SW 1271 (cell line): ENCODE measurements at places on chromosomes 4 and X.

DNA sequence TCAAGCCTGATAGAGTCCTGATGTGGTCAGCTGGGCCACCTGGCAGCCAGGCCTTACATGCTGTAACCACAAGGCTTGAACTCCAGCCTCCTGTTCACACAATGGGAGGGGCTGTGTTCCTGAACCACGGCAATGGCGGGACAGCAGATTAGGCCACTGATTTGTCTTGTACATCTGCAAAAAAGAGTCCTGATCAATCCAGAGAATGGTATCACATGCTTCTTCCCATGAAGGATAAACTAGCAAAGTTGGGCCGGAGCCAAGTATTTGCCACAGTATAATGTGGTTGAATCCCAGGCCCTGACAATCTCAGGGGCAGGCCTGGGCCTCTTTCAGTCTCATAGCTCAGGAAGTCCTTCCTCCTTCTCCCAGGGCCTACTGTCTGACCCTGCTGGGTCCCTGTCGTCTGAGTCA, 2182.5 kb upstream of the AGA start:
- peak; percentile 43 for DNase-seq

GRCh38 chr4:37476256-37476655, 209.9 kb downstream of the RELL1 start:
- DNase-seq: no peak

DNA sequence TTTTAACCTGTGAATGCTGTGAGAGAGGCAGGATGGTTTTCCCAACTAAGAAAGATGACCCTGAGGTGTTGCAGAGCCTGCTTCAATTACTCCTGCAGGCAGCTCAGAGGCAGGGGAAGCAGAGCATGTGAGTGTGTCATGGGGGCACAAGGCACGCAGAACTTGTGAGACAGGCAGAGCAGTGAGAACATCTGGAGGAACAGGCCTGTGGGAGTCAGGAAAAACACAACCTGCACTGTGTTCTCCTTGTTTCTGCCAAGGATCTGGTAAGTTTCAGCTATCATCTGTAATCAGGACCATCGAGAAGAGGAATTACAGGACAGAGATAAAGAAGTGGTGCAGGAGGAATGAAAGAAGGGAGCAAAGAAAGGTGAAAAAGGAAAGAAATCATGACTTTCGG, 741.8 kb upstream of the INTU start:
- DNase-seq: no peak

DNA sequence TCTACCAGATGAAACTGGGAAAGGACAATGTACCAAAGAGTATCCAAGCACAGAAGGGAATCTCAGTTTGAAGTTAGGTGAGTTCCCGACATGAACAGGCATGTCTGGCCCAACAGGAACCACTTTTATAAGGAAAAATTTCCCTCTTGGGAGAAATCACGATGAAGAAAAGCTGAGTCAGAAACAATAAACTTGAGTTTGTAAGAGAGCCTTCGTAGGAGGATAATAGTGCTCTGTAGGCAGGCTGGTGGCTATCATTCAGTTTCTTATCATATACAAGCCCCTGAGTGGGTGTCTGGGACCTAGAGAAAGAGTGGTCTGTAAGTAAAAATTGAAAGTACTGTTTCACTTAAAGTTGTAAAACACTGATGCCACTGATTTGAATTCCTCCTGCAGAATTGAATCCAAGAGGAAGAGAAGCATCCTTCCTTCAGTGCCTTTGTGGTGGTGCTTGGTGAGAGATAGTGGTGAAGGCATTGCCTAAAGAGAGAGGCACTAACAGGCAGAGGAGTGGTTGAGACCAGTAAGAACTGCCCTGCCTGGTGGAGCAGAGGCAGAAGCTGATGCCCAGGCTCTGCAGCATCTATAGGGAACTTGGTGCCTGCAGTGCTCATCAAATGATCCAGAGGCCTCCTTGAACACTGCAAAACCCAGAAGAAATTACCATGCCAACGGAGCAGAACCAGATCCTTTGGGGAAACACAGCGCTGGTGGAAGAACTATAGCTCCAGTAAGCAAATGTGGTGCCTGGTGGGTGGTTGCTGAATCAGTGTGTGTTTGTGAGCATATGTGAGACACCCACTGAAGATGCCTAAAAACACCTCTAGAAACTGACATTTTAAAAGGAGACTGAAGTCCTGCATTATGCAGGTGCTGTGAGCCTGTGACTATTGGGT, 31.7 kb upstream of the METAP1 start:
- DNase-seq: no peak

DNA sequence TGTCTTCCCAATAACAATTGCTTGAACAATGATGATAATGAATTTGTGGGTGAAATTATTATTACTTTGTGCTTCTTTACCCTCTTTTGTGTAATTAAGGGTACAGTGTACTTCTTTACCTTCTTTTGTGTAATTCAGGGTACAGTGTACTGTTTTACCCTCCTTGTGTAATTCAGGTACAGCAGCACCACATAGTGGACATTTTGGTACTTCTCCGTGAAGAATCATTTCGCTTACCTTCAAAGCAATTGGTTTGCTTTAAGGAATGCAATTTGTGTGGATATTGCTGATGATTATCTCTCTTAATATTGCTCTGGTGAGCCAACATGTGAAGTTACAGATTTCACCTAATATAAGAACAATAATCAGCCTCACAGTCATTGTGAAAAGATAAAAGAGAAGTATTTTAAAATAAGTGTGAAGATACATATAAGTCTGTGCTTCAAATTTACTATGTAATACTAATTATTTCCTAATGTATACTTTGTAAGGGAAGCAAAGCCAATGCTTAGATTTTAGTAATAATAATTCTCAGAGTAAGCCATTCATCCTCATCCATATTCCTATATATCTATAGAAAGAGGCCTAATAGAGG, 27.2 kb upstream of the SEC24B start:
- peak; percentile 32 for DNase-seq

DNA sequence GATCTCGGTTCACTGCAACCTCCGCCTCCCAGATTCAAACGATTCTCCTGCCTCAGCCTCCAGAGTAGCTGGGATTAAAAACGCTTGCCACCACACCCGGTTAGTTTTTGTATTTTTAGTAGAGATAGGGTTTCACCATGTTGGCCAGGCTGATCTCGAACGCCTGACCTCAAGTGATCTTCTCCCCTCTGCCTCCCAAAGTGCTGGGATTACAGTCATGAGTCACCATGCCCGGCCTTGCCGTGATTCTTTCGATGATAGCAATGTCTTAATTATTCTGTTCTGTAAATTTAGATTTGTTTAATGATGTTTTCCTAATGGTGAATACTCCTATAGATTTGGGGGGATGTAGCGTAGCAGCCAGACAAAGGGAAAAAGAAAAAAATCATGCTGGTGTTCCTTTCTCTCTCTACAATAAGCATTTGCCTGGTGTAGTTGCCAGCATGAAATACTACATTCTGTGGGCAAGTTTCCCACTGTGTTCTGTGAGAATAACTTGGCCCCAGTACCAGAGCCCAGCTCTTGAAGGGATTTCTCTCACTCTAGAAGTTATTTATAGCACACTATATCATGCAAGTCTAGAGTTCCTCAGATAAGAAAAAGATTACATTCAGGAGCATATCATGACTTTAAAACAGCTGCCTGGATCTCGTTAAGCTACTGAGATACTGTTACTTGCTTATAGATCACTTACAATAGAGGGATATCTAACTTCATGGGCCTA, 15.4 kb downstream of the NIPAL1 start:
- no peak for DNase-seq

GRCh38 chrX:155052738-155053498, 18.0 kb downstream of the CMC4 start:
- no peak for DNase-seq

GRCh38 chr4:10582059-10582686, 102.4 kb downstream of the CLNK start:
- peak; percentile 45 for DNase-seq

- no peak for DNase-seq
Observed at GRCh38 chr4:40946652-40947051, 196.9 kb downstream of the NSUN7 start.

DNA sequence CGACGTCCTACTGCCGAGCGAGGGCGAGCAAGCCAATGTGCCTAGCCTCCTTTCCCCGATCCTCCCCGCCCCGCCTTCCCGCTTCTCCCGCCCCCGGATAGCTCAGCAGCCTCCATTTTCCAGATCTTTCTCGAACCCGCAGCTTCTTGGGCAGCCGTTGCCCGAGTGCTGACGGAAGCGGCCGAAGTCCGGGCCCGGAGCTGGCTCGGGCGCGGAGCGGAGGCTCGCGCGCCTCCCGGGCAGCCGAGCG, 172 bp upstream of the HSPA4L start:
- DNase-seq: peak; percentile 68

DNA sequence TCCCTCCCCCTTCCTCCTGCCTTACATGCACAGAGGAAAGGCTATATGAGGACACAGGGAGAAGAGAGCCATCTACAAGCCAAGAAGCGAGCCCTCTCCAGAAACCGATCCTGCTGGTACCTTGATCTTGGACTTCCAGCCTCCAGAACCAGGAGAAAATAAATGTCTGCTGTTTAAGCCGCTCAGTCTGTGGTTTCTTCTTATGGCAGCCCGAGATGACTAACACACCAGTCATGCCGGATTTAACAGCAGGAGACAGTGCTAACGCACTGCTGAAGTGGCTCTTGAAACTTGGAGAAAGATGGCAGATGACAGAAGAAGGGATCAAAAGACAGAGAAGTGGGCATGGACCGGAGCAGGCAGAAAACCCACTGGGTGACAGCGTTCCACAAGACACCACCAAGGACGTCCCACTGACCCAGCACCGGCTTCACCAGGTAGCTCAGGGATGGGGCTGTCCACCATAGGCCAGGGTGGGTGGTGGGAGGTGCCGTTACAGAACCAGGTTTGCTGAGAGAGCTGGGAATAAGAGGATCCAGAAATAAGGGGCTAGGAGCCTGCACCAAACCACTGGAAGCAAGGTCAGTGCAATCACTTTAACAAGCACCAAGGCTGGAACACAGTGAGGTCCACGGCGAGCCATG, 6.2 kb upstream of the MAN2B2 start:
- peak; percentile 64 for DNase-seq

DNA sequence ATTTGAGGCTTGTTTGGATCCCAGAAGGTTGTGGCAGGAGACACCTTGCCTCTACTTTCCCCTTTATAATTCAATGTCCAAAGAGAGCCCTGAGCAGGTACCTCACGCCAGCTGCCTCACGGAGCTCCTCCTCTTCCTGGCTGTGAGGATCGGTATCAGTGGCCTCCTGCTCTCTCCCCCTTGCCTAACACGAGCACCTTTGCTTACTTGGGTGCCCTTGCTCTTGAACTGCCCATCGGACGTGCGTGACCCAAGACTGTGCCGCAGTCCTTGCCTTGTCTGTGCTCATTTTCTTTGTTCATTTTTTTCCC, 27.8 kb upstream of the MSANTD1 start:
- no peak for DNase-seq

DNA sequence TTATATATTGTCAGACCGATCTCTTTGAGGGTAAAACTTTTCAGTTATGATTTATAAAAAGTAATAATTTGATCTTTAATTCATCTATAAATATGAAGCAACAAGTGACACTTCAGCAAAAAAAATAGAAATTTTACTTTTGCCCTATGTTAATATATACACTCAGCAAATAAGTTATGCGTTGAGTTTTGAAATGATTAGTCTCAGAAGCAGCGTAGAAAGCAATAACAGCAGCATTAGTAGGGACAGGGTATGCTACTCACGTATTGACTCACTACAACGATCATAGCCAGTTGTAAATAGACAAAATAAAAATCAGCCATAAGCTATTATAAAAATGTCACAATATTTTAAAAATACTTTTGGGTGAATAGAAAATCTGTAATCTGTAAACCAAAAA, 1229.2 kb downstream of the ADGRL3 start:
- DNase-seq: no peak

DNA sequence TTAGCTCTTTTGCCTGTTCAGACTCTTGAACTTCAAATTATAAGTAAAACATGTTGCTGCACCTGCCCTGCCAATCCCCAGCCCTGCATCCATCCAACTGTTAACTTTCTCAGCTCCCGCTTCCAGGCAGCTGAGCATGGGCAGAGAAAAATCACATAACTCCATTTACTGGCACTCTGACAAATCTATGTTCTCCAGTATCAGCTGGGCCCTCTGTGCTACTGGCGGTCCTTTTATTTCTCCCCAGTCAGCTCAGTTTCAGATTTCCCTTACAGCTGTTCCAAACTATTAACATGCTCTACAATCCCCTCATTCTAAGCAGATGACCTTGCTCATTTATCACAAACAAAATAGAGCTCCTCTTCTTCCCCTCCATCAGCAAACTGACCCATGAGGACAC, 240.4 kb upstream of the TET2 start:
- DNase-seq: no peak

- DNase-seq: no peak
Observed at GRCh38 chr4:52660643-52661042, 1.5 kb upstream of the USP46 start.

DNA sequence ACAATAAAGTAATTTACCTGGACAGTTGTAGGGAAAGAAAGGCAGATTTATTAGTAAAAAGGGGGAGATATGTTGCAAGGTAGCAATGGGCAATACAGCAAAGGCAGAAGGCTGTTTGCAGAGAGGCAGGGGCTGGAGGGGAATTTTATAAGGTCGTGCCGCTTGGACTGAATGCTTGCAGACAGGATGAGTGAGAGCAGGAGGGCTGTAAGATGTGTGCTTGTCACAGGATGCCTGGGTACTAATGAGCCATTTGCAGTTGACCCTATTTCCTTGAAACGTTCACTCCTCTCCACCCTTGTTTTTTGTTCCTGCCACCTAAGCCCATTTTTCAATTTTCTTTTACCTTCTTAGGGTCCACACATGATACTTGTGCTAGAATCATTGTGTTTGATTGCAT, 214.7 kb downstream of the TRAM1L1 start:
- DNase-seq: no peak

DNA sequence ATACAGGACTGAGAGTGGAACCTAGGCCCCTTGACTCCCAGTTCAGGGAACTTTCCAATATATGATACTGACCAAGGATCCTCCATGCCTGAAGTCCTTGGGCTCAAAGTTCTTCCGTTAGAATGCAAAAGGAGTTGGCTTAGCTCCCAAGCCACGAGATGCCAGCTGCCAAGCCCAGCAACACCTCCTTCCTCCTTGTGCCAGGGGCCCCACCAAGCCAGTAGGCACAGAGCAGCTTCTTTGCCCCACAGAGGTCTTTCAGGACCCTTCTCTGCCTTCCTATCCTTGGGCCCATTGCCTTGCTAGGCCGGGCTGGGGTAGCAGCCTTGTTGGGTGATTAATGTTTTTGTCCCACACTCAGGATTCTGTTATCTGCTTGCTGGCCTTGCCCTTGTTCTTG, 105.6 kb downstream of the EFNB1 start:
- DNase-seq: no peak

DNA sequence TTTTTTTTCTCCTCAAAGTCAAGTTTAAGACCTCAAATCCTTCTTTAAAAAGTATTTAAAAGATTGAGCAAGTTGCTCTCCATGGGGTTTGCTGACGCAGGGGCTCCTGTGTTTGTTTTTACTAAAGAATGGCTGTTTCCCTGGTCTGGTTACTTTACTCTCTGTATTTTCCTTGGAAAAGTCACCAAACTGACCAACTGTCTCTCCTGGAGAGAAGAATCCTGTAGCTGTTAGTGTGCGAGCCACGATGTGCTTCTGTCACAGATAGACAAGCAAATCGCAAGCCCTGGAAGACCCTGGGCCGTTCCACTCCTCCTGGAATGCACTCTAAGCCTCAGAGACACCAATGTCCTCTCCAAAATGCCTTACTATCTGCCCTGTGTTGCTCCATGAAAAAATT, 212.1 kb downstream of the CHIC2 start:
- no peak for DNase-seq
